Putamen (tissue), 1 donor: ENCODE measurements at places on chromosomes 5 and 9.

GRCh38 chr5:90054612-90055011 is 354.9 kb downstream of the CETN3 start:
- no peak for DNase-seq

- no peak for DNase-seq
Observed at GRCh38 chr9:89766991-89767390, 162.2 kb downstream of the GADD45G start.

GRCh38 chr9:83299571-83299970 is 236.6 kb upstream of the RASEF start:
- DNase-seq, result no peak

- DNase-seq, result no peak
Observed at GRCh38 chr5:94888674-94889073, 270.2 kb downstream of the SLF1 start.

- no peak for DNase-seq
Observed at GRCh38 chr5:177077335-177077734, 9.4 kb upstream of the FGFR4 start.

DNA sequence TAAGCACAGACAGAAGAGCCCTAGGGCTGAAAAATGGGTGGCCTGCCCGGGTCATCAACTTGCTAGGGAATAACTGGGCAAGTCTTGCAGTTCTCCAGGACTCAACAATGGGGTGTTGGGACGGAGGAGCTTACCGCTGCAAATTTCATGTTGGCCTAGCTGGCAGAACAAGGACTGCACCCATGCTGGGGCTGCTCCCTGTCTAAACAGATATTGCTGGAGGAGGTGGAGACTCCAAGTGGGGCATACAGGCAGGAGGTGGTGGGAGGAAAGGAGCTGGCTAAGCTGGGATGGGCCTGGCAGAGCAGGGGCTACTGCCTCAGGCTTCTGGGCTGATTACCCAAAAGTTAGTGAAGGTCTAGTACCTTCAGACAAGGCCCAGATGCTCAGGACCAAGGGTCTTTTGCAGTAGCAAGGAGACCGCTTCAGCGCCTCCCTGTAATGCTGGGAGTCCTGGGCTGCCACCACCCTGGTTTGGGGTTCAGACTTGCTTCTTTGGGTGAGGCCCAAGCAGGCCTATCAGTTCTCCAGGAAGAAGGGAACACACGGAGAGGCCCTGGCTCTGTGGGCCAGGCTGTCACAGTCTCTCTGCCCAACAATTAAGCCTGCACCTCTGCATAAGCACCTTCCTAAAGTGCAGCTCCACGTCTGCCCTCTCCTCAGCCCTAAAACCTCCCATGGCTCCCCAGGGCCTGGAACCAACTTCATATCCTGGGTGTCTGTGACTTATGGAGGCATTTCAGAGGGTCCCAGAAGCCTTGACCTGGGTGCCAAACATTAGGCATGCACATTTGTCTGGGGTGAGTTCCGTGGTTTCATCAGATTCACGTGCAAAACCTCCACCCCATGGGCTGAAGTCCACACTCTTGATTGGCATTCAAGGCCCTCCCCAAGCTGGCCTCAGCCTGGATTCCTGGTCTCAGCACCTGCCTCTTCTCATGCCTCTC is 24.2 kb upstream of the KIF12 start:
- no peak for DNase-seq

DNA sequence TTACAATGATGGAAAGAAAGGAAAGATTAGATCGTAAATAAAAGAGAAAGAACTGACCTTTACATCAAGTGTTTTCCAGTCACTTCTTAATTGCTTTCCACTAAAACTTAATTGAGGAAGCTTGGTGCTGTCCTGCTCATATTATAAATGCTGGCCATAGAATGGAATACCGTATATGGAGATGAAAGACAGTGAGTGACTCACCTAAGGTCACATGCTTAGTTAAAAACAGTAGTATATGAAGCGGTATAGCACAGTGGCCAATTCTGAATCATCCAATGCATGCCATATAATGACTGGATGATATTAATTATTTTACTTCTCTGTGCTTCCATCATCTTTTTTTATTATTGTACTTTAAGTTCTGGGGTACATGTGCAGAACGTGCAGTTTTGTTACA is 482.4 kb upstream of the SGCD start:
- no peak for DNase-seq

- DNase-seq, result peak; percentile 27
Observed at GRCh38 chr9:111427186-111427585, 57.0 kb downstream of the ECPAS start.

DNA sequence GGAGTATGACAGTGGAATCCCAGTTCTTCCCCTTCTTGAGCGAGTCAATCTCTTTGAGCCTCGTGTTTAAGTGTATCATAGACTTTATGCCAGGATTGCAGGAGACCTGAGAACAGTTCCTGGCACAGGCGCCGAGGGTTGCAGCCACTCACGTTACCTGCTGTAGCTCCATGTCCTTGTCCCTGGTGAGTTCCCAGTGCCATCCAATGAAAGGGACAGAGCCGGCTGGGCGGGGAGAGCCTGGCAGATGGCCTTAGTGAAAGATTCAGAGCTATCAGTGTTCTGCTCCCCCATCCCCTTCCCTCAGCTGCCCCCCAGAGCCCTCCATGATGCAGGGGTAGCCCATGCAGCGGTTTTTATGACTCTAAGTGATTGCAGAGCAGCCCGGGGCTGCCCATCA is 554.0 kb downstream of the BNC2 start:
- no peak for DNase-seq

- no peak for DNase-seq
Observed at GRCh38 chr9:110180511-110181434, 27.2 kb downstream of the C9orf152 start.

- DNase-seq, result peak; percentile 70
Observed at GRCh38 chr5:76983468-76983867, 30.6 kb downstream of the CRHBP start.

DNA sequence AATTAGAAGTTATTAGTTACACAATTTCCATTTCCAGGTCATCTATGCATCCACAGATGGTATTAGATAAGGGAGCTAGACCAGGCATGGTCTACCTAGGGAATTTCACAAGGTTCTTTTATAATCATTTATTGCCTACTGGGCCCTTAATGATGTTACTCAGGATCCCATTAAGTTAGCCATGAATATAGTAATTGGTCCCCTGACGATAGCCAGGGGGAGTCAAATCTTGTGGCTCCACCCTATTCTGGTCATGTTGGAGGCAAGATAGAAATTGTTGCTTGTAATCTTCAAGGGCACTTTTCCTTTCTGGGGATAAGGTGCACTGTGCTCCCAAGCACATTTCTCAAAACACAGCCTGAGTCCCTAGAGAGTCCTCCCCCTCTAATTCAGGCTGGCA is 14.1 kb upstream of the ELL2 start:
- no peak for DNase-seq

DNA sequence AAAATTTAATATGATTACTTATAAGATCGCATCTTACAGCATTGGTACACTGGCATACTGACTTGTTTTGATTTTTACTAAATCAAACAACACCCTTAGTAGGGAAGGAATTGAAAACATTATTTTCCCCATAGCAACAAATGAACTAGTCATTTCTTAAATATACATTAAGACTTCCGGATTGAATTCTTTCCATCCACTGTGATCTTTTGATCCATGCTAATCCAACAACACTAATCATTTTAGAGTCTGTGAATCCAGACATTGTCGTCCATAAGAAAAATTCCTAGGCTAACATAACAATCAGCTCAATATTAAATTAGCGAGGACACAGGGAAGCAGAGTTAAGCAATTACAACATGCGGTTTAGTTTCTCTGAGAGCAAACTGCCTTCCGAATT is 21.6 kb upstream of the ERAP1 start:
- no peak for DNase-seq

GRCh38 chr9:73176450-73176875 is 24.8 kb downstream of the ANXA1 start:
- no peak for DNase-seq

GRCh38 chr5:139676406-139676805 is 28.3 kb downstream of the CXXC5 start:
- peak; percentile 72 for DNase-seq

DNA sequence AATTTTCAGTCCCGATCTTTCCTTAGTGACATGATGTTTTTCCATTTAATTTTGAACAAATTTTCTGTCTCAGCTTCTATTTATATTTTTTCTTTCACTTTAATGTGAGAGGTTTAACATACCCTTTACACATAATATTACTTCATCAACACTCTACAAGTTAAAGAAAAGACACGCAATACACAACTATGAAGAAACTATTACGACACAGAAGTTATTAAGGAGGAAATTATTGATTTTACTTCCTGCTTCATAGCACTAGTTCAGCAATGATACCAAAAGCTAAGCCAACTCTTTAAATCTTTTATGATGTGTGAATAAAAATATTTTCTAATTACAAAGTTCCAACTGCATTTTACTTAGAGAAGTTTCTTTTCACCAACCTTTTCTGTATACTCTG is 432.3 kb upstream of the DAB2 start:
- no peak for DNase-seq

DNA sequence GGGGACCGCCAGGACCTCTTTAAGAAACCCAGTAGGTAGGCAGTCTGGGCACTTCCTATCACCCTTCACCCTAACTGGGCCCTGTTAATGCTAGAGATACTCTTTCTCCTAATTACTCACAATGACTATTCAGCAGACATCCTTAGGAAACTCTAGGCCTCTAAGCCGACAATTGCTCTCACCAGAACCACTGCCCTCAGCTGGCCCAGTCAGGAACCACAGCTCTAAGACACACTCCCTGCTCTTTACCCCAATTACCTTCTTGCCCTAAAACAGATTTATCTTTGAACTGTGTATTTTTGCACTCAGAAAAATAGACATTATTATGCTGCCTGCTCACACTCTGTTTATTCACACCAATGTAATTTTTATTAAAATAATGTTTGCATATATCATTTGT is 432.6 kb upstream of the SLC30A5 start:
- DNase-seq, result no peak

DNA sequence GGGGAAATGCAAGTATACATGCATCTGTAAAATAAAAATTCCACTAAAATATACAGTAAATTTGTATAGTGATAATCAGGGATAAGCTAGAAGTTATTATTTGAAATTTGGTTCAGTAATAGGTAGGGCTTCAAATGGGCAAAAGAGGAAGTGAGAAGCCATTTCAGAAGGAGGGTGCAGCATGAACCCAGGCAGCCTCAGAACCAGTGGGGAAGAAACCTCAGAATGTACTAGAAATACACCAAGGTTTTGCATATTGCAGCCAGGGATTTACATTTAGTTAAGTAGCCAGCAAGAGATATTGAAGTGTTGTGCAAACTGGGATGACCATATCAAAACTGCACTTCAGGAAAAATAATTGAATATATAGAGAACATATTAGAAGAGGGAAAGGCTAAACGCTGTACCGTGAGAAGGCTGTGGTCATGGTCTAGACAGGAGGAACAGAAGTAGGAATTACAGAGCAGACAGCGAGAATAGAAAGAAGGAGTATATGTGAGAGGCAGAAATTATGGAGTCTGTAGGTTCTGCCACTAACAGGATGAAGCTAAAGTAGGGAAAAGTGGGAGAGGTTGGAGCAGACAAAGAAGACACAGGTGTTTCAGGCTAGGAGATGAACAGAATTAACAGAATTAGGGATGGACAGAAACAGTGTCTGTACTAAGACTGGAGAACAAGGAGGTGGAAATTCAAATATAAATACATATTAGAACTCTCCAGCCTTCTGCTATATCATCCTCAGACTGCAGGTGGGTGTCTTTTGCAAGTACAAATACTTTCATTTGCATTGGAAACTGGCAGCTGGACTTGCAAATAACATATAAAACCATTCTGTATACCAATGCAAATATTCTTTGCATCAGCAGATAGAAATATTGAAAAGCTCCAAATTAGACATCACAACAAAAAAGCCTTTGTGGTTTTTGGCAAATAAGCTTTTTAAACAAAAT is 335.6 kb downstream of the ZNF608 start:
- DNase-seq, result no peak
